ENCODE measurements at places on chromosomes 4 and X.

GRCh38 chrX:132876523-132877338 is 81.7 kb downstream of the HS6ST2 start:
- no peak for DNase-seq

GRCh38 chrX:12197030-12197429 is 58.8 kb downstream of the FRMPD4 start:
- no peak for DNase-seq

DNA sequence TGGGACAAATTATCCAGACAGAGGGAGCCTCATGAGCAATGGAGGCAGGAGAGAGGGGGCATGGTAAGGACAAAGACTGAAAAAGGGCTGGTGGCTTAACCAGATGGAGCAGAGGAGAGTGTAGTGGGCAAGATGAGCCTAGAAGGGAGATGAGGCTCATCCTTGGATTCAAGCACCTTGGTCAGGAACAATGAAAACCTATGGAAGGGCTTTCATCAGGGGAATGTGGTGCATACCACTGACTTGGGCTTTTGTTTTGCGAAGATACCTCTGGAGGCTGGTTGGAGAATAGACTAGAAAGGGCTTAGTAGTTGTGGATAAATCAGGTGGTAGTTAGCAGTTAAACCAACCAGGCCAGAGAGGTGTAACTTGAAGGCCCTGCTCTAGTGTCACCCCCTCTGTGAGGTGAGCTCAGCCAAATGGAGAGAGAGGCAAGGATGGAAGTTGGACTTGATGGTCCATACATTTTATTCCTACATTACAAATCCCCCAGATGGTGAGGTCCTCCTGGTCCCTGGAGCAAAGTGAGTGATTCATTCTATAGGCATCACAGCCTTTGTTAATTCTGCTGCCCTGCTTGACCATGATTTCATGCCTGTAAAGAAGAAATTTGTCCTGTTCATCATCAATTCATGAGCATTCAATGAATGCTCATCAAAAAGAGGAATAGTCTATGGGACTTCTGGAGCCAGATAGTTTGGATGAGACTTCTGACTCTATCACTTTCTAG is 264.8 kb upstream of the IGFBP7 start:
- no peak for DNase-seq

- no peak for DNase-seq
Measured at GRCh38 chr4:66045913-66046312, 375.6 kb upstream of the EPHA5 start.

DNA sequence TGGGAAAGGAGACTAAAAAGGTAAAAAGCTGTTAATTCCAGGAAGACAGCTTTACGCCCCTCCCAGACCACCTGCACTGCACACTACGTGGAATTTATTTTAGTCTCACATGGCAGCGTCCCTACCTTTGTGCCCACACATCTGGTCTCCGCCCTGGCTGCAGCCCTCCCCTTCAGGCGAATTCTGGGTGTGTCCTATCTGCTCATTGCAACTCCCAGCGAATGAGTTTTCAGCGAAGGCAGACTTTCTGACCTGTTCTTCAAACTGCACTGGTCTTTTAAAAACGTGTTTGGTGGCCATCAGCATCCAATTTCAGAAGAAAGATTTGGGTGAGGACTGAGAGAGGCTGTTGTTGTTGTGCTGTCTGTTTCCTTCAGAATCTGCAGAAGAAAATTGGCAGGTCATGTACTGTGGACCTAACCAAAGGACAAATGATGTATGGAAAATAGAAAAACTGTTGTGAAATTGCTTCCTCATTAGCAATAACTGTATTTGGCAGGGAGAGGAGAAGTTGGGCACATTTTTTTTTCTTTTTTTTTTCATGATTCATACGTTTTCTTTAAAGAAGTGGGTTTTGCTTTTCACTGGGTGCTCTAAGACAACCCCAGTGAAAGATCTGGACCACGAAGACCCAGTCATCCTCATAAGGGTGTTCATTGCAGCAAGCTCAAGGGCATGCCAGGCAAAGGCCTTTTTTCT is 4.2 kb downstream of the TLR8 start:
- no peak for DNase-seq

DNA sequence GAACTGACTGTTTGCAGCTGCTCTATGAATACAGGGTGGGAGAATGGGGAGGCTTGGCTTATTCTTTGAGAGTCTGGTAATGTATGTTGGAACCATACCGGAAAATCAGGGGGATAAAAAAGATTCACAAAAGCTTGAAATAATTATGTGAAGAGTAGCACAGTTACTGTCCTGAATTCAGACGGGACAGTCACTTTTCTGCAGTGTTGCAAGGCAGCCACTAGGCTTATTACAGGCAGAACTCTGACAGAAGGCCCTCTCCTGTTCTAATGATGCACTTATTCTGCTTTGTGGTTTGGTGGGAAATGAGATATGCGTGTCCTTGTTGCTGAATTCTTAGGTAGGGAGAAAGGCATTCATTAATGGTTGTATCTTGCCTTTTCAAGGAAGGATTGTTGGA is 37.2 kb downstream of the GUCY1B1 start:
- no peak for DNase-seq

- DNase-seq = no peak
Measured at GRCh38 chr4:118287711-118288451, 64.9 kb downstream of the PRSS12 start.

- no peak for DNase-seq
Measured at GRCh38 chr4:123997776-123998449, 601.3 kb downstream of the SPRY1 start.

GRCh38 chr4:5959211-5959982 is 58.8 kb downstream of the C4orf50 start:
- DNase-seq = no peak

- DNase-seq = no peak
Measured at GRCh38 chr4:15855804-15856475, 77.8 kb downstream of the CD38 start.

GRCh38 chr4:185412412-185412811 is 13.4 kb downstream of the UFSP2 start:
- no peak for DNase-seq

GRCh38 chr4:148112231-148112982 is 329.8 kb downstream of the NR3C2 start:
- no peak for DNase-seq

- DNase-seq = no peak
Measured at GRCh38 chrX:39477762-39478120, 620.0 kb downstream of the BCOR start.

GRCh38 chr4:68432320-68432719 is 14.9 kb upstream of the TMPRSS11E start:
- no peak for DNase-seq

DNA sequence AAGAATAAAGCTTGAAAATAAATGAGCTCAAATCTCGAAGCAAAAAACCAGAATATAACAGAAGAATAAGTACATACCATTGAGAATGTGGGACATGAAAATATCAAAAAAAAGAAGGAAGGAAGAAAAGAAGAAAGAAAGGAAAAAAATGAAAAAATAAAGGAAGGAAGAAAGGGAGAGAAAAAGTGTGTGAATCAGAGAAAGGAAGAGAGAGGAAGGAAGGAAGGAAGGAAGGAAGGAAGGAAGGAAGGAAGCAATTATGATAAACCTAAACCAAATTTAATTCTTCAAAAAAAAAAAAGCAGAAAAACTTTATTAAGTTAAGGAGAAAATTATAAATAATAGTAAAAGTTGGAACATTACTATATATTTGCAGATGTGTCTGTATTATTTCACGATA is 949.8 kb downstream of the NLGN4X start:
- DNase-seq = no peak

DNA sequence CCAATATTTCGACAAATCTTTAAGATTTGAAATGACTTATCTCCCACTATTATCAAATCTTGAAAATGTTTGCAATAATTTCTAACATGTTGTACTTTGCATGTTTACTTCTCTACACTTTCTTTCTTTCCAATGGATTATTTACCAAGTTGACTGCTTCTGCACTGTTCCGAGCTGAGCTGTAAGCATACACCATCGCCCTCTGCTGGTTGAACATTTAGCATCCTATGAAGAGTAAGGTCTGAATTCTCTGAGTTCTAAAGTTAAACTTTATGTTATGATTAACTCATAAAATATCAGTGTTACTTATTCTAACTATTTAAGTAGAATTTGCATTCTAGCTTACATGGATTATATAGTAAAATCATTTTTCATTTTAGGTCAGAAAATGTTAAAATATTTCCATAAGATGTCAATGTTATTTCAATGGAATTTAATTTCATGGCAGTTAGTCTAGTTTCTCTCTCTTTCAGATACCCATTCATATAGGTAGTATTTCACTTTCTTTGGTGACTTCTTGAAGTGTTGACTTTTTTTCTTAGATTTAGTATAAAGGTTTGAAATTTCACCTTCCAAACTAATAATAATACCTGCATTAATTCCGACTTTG is 137.4 kb downstream of the DKK2 start:
- DNase-seq = peak; percentile 44

DNA sequence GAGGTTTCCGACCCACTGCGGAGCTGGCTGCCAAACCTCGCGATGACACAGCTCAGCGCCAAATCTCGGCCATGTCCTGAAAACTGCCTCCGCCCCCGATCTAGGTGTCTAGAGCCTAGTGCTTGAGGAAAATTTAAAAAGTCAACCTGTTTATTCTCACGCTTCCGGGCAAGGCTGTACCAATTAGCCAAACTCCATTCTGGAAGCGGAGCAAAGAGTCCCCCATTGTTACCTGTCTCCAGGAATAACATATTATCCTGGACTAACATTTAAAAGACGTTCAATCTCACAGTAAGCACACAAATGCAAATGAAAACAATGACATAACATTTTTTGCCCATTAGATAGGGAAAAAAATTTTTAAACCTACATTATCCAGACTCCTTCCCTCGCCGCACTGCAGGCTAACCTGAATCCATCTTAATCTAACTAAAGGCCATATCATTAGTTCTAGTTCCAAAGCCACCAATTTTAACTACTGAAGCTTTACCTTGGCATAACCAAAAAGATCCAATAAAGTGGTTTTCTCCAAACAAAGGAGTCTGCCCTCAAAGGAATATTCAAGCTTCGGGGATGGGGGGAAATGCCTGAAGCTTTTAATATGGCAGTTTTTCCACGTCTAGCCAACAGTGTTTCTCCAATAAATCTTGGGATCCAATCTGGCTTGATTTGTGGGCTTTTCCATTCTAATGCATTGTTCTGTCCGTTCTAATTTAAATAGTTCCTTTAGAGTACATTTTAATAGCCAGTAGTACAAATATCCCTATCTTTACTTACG is 1.9 kb downstream of the HUWE1 start:
- no peak for DNase-seq

DNA sequence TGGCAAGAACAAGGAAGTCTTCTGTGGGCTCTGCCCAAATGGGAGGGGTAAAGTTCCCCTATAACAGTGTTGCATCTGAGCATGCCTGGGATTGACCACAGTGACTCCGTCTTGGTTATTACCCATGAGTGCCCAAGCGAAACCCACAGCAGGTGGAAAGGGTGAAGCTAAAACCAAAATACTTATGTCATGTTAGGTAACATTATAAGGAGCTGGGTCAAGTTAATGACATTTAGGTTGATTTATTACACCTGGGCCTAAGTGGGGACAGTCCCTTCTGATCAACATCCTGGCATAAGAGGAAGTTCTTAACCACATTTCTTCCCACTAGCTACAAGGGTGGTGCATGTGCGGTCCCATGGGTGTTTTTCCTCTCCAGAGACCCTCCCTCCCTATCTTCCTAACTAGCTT is 1.3 kb upstream of the ZNF732 start:
- no peak for DNase-seq

GRCh38 chr4:17030543-17030942 is 132.1 kb upstream of the LDB2 start:
- peak; percentile 69 for DNase-seq

GRCh38 chr4:14879683-14880082 is 122.6 kb upstream of the CPEB2 start:
- DNase-seq = peak; percentile 16

GRCh38 chr4:119493419-119493818 is 135.2 kb downstream of the PDE5A start:
- no peak for DNase-seq

DNA sequence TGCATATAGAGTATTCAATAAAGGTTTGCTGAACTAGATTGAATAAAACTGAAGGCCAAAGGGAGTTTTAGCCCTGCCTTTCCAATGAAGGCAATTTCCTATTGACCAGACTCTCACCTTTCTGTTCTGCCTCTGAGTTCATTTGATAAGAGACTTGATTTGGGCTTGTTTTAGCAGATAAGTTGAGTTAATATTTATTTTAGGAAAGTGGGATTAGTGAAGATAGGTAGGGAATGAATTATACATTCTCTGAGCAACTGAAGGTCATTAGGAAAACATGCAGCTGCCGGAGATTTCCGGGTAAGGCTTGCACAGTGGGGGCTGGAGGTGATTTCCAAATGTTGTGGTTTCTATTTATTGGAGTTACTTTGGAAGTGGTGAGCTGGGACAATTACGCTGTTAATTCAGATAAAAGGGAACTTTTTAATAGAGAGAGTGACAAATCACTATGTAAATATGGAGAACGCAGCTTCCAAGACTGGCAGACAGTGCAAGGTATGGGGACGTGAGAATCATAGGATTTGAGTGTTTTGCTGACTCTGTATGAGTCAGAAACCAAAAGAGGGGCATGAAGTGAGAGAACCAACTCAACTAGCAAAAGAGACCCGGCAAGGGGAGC is 553.6 kb upstream of the BOD1L1 start:
- DNase-seq = no peak

DNA sequence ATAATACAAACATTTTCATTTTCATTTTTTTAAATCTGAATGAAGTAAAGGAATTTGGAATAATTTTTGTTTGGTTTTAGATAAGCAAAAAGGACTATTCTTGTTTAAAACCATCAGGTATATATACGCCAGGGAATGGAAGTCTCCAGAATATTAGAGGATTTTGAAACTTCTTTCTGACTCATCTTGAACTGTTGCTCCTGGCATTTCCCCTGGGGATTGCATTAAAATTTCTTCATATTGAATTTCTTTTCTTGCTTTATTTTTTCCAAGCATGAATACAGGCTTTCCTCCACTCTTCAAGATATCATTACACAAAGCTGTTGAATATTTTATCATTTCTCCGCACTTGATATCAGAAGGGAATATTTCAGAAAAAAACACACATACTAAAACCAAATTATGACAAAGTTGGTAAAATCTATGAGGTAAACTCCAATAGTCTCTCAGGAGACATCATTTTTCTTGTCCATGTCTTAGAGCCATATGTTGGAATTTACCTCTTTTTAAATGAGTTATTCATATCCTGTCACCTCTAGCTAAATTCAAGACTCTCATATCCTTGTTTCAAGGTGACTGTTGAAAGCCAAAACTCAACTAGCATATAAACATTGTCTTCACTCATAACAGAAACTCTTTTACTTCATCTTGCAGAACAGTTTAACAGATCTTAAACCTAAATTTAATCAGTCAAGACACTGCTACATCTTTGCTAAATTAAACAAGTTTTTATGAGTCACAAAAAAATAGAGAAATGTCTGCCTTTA is 20.7 kb upstream of the CSN1S1 start:
- no peak for DNase-seq

GRCh38 chr4:15996773-15997172 is 33.8 kb upstream of the FGFBP2 start:
- DNase-seq = no peak

- peak; percentile 5 for DNase-seq
Measured at GRCh38 chrX:102345916-102346315, 93.9 kb downstream of the NXF2B start.

DNA sequence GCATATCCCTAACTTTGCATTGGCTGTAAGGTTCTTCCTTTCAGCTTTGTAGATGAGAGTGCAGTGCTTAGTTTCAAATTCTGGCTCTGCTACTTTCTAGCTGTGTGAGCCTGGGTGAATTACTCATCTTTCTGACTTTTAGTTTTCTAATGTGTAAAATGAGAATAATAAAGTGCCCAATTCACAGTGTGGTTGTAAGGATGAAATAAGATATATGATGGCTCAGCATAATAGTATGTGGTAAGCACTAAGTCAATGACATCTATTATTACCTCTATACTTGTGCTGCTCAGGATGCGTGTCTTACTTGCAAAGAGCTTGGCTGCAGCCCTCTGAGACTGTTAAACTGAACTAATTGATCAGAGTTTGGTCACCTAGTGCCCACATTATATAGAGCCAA is 30.6 kb upstream of the ETNPPL start:
- DNase-seq = no peak

All from RWPE1 (cell line).